Endothelial cell of umbilical vein (primary cell): ENCODE measurements at places on chromosomes 4 and X.
A peak's percentile ranks its signal among the peaks of the same experiment; 100 is the strongest.

- H3K4me1 ChIP-seq: no peaks in the 10 kb centered on the region
- H3K36me3 ChIP-seq: no peaks in the 10 kb centered on the region
- H3K4me3 ChIP-seq: no peak overlapping the region
- no peaks in the 10 kb centered on the region for H3K27me3 ChIP-seq
- no peak overlapping the region for H3K27ac ChIP-seq
Observed at GRCh38 chrX:55041514-55041913, 10.7 kb upstream of the ALAS2 start.

DNA sequence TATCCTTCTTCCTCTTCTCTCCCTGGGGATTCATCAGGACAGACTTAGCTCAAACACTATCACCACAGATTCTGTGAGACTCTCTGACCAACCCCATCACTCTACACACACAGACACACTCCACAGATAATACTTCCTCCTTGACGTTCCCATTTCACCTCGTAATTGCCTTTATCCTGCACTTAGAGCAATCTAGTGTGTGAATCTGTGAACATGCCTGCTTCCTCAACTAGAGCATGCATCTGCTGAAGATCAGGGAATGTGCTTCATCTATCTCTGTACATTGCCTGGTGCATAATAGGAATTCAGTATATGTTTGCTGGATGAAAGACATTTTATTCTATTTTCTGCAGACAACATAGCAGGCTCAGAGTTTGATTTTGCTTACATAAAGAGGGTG lies 25.1 kb upstream of the HS6ST2 start:
- H3K27ac ChIP-seq: no peak overlapping the region
- H3K36me3 ChIP-seq: no peaks in the 10 kb centered on the region
- no peaks in the 10 kb centered on the region for H3K4me1 ChIP-seq
- H3K27me3 ChIP-seq: no peaks in the 10 kb centered on the region

GRCh38 chrX:140141444-140142029 lies 176.2 kb upstream of the CXorf66 start:
- no peaks in the 10 kb centered on the region for H3K4me1 ChIP-seq
- no peak overlapping the region for H3K27ac ChIP-seq
- DNase-seq: peak; percentile 1
- no peaks in the 10 kb centered on the region for H3K27me3 ChIP-seq
- no peak overlapping the region for H3K4me3 ChIP-seq
- no peaks in the 10 kb centered on the region for H3K36me3 ChIP-seq

- H3K4me1 ChIP-seq: peaks cover 29% of the 10 kb centered on the region
- H3K4me3 ChIP-seq: no peak overlapping the region
- no peak for DNase-seq
- H3K27me3 ChIP-seq: no peaks in the 10 kb centered on the region
- H3K36me3 ChIP-seq: no peaks in the 10 kb centered on the region
Observed at GRCh38 chr4:123941306-123941705, 544.7 kb downstream of the SPRY1 start.

GRCh38 chr4:149076401-149076800 lies 634.2 kb upstream of the NR3C2 start:
- no peaks in the 10 kb centered on the region for H3K27me3 ChIP-seq
- H3K4me1 ChIP-seq: no peaks in the 10 kb centered on the region
- no peak overlapping the region for H3K27ac ChIP-seq
- no peak for DNase-seq
- no peak overlapping the region for H3K4me3 ChIP-seq

- no peaks in the 10 kb centered on the region for H3K27me3 ChIP-seq
- DNase-seq: no peak
- no peak overlapping the region for H3K27ac ChIP-seq
- no peaks in the 10 kb centered on the region for H3K4me1 ChIP-seq
- no peak overlapping the region for H3K4me3 ChIP-seq
- no peaks in the 10 kb centered on the region for H3K36me3 ChIP-seq
Observed at GRCh38 chr4:176207839-176208238, 12.5 kb upstream of the SPATA4 start.

DNA sequence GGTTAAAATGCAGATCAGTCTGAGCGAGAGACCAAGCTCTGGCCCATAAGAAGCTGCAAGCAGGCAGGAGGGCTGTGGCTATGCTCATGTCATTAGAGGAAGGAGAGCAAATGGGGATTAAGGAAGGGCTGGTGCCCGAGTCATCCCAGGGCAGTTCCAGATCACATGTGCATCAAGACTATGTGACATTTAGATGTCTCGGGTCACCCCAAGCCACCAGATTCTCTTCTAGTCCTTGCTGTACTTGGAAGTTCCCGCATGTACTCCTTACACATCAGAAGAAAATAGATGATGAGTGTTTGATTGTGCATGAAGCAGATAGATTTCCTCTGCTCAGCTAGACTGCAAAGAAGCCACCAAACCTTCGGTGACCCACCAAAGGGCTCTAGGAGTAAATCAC lies 42.1 kb upstream of the KLHL34 start:
- H3K36me3 ChIP-seq: no peaks in the 10 kb centered on the region
- no peak for DNase-seq
- H3K27me3 ChIP-seq: no peaks in the 10 kb centered on the region
- no peak overlapping the region for H3K27ac ChIP-seq

DNA sequence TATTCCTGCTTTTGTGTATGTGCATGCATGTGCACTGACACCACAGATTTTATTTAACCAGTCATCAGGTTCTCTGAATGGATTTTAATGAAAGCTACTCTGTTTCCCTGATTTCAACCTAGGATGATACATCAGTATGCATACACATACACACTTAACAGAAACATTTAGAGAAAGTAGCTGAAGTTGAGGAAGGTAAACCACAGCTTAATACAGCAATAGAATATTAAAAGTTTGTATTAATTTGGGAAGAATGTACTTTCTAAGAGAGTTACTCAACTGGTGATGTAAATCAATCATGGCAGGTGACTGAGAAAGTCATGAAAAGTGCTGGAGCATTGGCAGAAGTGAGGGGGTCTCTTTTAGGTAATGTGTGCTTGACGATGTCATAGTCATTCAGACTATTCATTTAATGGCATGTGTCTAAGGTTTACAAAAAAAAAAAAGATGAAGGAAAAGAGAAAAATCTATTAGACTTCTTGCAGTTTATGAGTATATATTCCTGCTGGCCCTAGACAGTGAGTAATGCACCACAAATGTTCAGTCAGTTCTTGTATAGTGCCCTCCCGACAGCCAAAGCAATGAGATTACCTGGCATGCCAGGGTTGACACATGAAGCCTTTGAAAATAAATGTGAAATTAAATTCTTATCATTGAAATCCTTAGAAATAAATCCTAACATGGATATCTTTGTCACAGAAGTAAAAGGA lies 187.6 kb downstream of the RAPGEF2 start:
- H3K27ac ChIP-seq: no peak overlapping the region
- H3K4me3 ChIP-seq: no peak overlapping the region
- DNase-seq: no peak
- no peaks in the 10 kb centered on the region for H3K27me3 ChIP-seq
- H3K4me1 ChIP-seq: peaks cover under 1% of the 10 kb centered on the region
- H3K36me3 ChIP-seq: no peaks in the 10 kb centered on the region

- no peak for DNase-seq
- no peaks in the 10 kb centered on the region for H3K36me3 ChIP-seq
- H3K27me3 ChIP-seq: no peaks in the 10 kb centered on the region
- no peak overlapping the region for H3K27ac ChIP-seq
- H3K4me1 ChIP-seq: no peaks in the 10 kb centered on the region
Observed at GRCh38 chrX:20980426-20980825, 393.8 kb upstream of the CNKSR2 start.

DNA sequence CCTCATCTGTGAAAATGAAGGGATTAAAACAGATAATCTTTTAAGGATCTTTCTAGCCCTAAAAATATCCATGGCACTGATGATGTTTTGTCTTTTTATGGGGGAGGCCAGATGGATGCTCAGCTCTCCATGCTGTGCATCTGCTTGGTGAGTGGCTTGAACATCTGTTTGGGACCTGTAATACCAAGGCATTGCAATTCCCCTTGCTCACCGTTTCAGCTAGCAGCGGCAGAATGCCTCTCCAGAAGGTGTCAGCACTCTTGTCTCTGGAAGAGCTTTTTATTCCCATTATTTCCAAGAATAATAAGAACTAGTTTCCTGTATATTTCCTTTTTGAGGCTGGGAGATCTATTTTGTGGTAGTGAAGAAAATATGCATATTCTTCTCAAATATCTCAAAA lies 151.9 kb upstream of the ANK2 start:
- peak; percentile 6 for DNase-seq
- no peak overlapping the region for H3K27ac ChIP-seq
- H3K4me3 ChIP-seq: no peak overlapping the region
- no peaks in the 10 kb centered on the region for H3K36me3 ChIP-seq

DNA sequence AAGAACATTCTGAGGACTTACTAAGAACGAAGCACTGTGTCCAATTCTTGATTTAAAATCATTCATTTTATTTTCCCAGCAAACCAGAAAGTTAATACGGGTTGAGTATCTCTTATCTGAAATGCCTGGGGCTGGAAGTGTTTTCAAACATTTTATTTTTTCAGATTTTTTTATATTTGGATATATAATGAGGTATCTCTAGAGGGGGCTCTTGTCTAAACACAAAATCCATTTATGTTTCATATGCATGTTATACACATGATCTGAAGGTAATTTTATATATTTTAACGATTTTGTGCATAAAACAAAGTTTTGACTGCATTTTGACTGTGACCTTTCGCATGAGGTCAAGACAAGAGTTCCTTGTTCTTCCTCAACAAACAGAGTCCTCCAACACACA lies 320.9 kb downstream of the ASMT start:
- H3K4me3 ChIP-seq: no peak overlapping the region
- H3K4me1 ChIP-seq: no peaks in the 10 kb centered on the region
- no peak for DNase-seq
- no peaks in the 10 kb centered on the region for H3K36me3 ChIP-seq

- H3K27ac ChIP-seq: no peak overlapping the region
- H3K4me1 ChIP-seq: peaks cover 7% of the 10 kb centered on the region
- H3K4me3 ChIP-seq: no peak overlapping the region
- H3K36me3 ChIP-seq: no peaks in the 10 kb centered on the region
Observed at GRCh38 chr4:83138946-83139345, 24.4 kb upstream of the PLAC8 start.

- H3K4me3 ChIP-seq: no peak overlapping the region
- H3K36me3 ChIP-seq: no peaks in the 10 kb centered on the region
- H3K4me1 ChIP-seq: no peaks in the 10 kb centered on the region
- no peaks in the 10 kb centered on the region for H3K27me3 ChIP-seq
Observed at GRCh38 chr4:5232549-5232948, 181.3 kb downstream of the STK32B start.
